Right atrium auricular region (tissue), 2 donors: ENCODE measurements at places on chromosomes 5 and 9. TPM values are rescaled to one million over a fixed set of nuclear protein-coding genes. Genes with fewer than 3 reads are reported as not detected.
A peak's percentile ranks its signal among the peaks of the same experiment; 100 is the strongest.

The SLC4A9 gene
- not detected for total RNA-seq

The G3BP1 gene
- 57.1 TPM for total RNA-seq

The CLTB gene
- 241 TPM for total RNA-seq

The HABP4 gene
- 16.5 TPM for total RNA-seq

The GFRA3 gene
- total RNA-seq = 0.85 TPM

The PCDHGC4 gene
- 1.5 TPM for total RNA-seq

The PSMB7 gene
- total RNA-seq = 178 TPM

The TRIM36 gene
- total RNA-seq = 0.55 TPM

The N4BP3 gene
- total RNA-seq = 0.85 TPM

The TXNDC8 gene
- not detected for total RNA-seq

GRCh38 chr9:98886691-98887229 is 56.9 kb upstream of the COL15A1 start:
- no peaks in the 10 kb centered on the region for H3K4me1 ChIP-seq
- H3K36me3 ChIP-seq = no peaks in the 10 kb centered on the region
- no peak for DNase-seq
- peak overlapping the region; percentile 47 for H3K27ac ChIP-seq

DNA sequence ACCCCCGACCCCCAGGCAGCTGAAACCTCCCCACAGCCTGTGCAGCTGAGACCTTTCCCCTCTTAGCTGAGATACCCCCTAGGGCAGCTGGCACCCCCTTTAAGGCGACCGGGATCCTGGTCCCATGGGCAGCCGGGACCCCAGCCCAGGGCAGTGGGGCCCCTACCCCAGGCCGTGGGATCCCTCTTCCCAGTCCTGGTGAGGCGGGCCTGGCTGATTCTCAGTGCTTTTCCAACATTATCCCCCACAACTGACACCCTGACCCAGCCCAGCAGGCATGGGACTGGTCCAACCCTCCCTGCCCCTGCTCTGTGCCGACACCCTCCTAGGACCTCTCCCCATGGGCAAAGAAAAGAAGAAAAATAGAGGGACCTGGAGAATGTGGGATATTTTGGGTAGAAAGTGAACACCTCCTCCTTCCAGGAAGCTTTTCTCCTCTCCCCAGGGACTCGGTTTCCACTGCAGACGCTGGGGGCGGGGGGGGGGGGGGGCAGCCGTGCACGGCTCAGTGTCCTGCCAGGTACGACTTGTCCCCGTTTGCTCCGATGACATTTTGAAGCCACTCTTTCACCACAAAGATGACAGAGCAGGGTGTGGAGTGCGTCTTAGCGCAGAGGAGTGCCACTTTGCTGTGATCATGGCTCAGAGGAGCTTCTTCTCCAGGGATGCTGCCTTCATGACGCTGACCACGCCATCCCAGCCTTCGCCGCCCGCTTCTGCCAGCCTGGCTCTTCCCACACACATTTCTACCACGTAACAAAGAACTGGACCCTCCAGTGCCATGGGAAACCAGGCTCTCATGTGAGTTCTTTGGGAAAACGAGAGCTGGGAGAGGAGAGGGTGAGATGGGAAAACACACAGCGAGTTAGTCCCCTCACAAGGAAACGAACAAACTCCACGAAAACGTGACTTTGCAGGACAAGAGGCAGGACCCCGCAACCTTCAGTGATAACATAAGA is 47.5 kb downstream of the MRPL36 start:
- no peak overlapping the region for H3K27ac ChIP-seq
- H3K27me3 ChIP-seq = no peaks in the 10 kb centered on the region
- no peaks in the 10 kb centered on the region for H3K36me3 ChIP-seq

- H3K4me1 ChIP-seq = no peaks in the 10 kb centered on the region
- H3K36me3 ChIP-seq = no peaks in the 10 kb centered on the region
- no peak overlapping the region for H3K4me3 ChIP-seq
- H3K27me3 ChIP-seq = no peaks in the 10 kb centered on the region
Measured at GRCh38 chr9:80622508-80622907, 1050.7 kb downstream of the TLE4 start.

DNA sequence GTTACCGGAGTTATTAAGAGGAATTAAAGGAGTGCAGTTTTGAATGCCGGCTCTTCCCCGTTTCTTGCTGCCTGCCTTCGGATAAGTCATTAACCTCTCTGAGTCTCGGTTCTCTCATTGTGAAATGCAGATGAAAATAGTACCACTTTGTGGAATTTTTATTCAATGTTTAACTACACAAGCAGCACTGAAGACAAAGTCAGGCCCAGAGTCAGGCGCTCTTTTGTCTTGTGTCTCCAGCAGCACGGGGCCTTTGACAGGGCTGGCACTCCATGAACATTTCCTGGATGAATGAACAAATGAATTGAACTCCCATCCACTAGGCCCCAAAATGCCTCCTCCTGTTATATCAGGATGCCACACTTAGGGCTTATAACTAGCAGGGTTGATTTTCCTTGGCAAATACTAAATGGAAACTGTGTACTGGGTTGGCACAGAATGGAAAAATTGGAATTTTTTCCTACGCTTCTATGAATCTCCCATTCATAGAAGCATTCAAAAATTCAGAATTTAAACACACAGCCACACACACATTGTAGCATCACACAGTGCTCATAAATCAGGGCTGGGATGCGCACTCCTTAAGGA is 332.8 kb downstream of the MLLT3 start:
- no peaks in the 10 kb centered on the region for H3K27me3 ChIP-seq
- H3K4me3 ChIP-seq = no peak overlapping the region

DNA sequence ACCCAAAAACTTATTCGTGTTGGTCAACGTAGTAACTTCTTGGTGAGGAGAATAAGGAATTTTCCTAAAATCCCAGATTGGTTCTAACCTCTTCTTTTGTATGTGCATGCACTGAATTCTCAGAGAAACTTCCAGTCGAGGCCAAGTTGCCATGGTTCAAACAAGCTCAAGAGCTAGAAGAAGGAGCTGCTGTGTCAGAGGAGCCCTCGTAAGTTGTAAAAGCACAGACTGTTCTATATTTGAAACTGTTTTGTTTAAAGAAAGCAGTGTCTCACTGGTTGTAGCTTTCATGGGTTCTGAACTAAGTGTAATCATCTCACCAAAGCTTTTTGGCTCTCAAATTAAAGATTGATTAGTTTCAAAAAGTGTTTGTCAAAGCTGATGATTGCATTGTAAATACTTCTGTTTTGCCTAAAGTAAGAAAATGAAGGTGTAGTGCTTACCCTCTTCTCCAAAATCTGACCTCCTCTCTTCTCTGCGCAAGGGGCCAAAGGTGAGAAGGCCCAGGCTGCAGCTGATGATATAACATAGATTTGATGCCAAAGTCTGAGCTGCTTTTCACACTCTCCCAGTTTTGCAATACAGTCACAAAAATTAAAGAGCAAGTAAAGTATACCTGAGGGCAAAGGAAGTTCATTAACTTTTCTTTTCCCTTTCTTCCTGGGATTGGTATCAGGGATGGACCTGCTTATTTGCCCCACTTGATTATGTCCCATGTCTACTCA is 210.8 kb downstream of the ADAMTSL1 start:
- H3K4me1 ChIP-seq = no peaks in the 10 kb centered on the region
- no peaks in the 10 kb centered on the region for H3K36me3 ChIP-seq
- no peak overlapping the region for H3K27ac ChIP-seq
- no peak for DNase-seq

- H3K27ac ChIP-seq = no peak overlapping the region
- DNase-seq = no peak
- H3K27me3 ChIP-seq = no peaks in the 10 kb centered on the region
- no peaks in the 10 kb centered on the region for H3K36me3 ChIP-seq
- no peak overlapping the region for H3K4me3 ChIP-seq
Measured at GRCh38 chr5:56102889-56103288, 108.1 kb upstream of the IL6ST start.

DNA sequence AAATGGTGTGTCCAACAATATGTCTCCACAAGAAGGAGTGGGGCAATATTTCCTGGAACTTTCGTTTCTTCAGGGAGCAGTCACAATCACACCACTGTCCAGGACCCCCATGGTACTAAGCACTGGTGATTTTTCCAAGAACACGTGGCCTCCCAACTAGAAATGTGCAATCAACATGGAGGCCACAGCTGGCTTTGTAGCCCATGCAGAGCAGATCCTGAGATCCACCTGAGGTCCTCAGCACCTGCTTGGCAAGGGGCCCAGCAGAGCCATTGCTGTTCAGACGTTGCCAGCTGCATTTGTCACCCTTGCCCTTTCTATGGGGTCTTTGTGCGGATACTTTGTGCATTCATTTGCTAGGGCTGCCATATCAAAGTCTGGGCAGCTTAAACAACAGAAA is 334.5 kb upstream of the IRX4 start:
- H3K27ac ChIP-seq = no peak overlapping the region
- H3K4me1 ChIP-seq = no peaks in the 10 kb centered on the region
- H3K4me3 ChIP-seq = no peak overlapping the region
- no peaks in the 10 kb centered on the region for H3K27me3 ChIP-seq

DNA sequence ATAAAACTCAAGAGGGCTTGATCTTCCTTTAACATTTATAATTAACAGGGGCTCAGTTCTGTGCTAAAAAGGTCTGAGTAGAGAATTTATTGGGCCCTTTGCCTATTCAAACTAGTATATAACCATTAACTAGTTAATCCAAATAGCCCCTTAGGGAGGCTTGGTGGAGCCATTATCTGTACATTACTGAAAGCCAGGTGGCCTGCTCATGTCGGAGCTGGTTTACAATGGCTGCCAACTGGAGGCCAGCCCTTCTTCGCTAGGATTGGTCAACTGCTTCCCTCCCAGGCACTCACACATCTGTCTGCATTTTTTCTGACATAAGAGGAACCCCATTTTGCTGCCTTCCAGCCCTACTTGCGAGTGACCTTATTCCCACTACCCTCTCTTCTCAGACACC is 30.4 kb upstream of the NDFIP1 start:
- H3K36me3 ChIP-seq = no peaks in the 10 kb centered on the region
- no peaks in the 10 kb centered on the region for H3K27me3 ChIP-seq
- DNase-seq = no peak

- H3K27ac ChIP-seq = no peak overlapping the region
- peaks cover 34% of the 10 kb centered on the region for H3K4me1 ChIP-seq
- H3K4me3 ChIP-seq = no peak overlapping the region
- H3K27me3 ChIP-seq = no peaks in the 10 kb centered on the region
- no peak for DNase-seq
Measured at GRCh38 chr5:150542933-150543445, 35.1 kb downstream of the NDST1 start.

GRCh38 chr5:169577951-169578350 is 5.6 kb upstream of the SPDL1 start:
- no peak for DNase-seq
- H3K4me3 ChIP-seq = no peak overlapping the region
- no peaks in the 10 kb centered on the region for H3K36me3 ChIP-seq
- no peaks in the 10 kb centered on the region for H3K27me3 ChIP-seq
- H3K27ac ChIP-seq = no peak overlapping the region
- H3K4me1 ChIP-seq = no peaks in the 10 kb centered on the region

DNA sequence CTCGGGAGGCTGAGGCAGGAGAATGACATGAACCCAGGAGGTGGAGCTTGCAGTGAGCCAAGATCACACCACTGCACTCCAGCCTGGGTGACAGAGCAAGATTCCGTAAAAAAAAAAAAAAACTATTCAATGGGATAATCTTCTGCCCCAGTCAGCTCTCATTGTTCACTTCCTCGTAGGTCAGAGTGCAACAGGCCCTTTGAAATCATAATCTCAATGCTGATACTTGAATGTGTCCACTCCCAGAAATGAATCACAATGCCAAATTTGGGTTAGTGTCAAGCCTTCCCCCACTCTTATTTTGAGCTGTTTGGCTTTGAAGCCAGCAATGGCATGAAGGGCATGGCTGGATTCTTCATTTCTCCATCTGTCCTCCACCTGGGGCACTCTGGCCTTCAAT is 610.3 kb upstream of the KLF4 start:
- DNase-seq = no peak
- no peak overlapping the region for H3K27ac ChIP-seq
- no peaks in the 10 kb centered on the region for H3K27me3 ChIP-seq
- H3K36me3 ChIP-seq = no peaks in the 10 kb centered on the region
- no peak overlapping the region for H3K4me3 ChIP-seq

DNA sequence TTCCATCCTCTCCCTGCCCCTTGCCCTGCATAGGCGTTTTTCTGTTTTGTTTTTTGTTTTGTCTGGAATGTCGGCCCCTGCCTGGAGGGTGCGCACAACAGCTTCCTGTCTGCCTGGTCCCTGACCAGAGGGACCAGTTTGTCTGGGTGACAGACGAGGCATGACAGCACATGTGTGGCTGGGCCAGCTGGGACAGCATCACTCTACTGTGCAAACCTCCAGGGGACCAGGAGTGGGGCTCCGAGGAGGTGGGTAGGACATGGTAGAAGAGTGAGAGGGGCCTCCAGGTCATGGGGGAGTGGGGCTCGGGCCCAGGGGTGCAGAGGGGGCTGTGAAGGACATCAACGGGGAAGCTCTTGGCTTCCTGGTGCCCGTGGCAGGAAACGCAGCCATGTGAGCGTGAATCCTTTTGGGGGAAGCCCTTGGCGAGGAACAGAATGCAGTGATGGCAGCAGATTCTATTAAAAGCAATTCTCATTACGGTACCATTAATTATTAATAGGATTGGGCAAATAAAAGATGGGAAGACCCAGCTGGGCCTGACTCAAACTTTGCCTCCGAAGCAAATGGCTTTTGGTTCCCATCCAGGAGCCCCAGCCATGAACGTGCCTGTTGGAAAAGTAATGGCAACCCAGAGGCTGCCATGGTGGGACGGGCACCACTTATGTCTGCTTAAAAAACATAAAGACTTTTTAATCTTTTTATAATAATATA is 184.4 kb upstream of the IER5L start:
- no peak overlapping the region for H3K4me3 ChIP-seq
- no peaks in the 10 kb centered on the region for H3K36me3 ChIP-seq
- H3K27me3 ChIP-seq = no peaks in the 10 kb centered on the region
- H3K4me1 ChIP-seq = no peaks in the 10 kb centered on the region
- no peak for DNase-seq
- no peak overlapping the region for H3K27ac ChIP-seq

- H3K36me3 ChIP-seq = no peaks in the 10 kb centered on the region
- no peak for DNase-seq
- peak overlapping the region; percentile 99 for H3K4me3 ChIP-seq
- peak overlapping the region; percentile 97 for H3K27ac ChIP-seq
- no peaks in the 10 kb centered on the region for H3K27me3 ChIP-seq
- no peaks in the 10 kb centered on the region for H3K4me1 ChIP-seq
Measured at GRCh38 chr5:179699616-179700237, 960 bp downstream of the CANX start.

GRCh38 chr5:5340206-5340729 is 82.2 kb upstream of the ICE1 start:
- no peaks in the 10 kb centered on the region for H3K27me3 ChIP-seq
- no peak overlapping the region for H3K4me3 ChIP-seq
- no peaks in the 10 kb centered on the region for H3K4me1 ChIP-seq
- DNase-seq = peak; percentile 71
- no peaks in the 10 kb centered on the region for H3K36me3 ChIP-seq
- H3K27ac ChIP-seq = peak overlapping the region; percentile 12
